ENCODE measurements at places on chromosomes 11 and 22. TPM values are rescaled to one million over a fixed set of nuclear protein-coding genes. Genes with fewer than 3 reads are reported as not detected.

Gene LRRN4CL
- 2.1 TPM for total RNA-seq

Gene PANX3
- total RNA-seq, result not detected

Gene MAJIN
- not detected for total RNA-seq

Gene TSG101
- 85.3 TPM for total RNA-seq

Gene P4HA3
- total RNA-seq, result 95.3 TPM

Gene OR4D5
- total RNA-seq, result not detected

Gene CASP5
- not detected for total RNA-seq

Gene CCDC157
- 2.2 TPM for total RNA-seq

Gene SMPD1
- total RNA-seq, result 71.1 TPM

Gene NPAS4
- not detected for total RNA-seq

Gene OR52B4
- total RNA-seq, result not detected

Gene TRIM22
- 9.3 TPM for total RNA-seq

Gene GRAP2
- total RNA-seq, result not detected

Gene PACSIN3
- 42.2 TPM for total RNA-seq

Gene C11orf98
- 87.2 TPM for total RNA-seq

Gene EIF3F
- total RNA-seq, result 559 TPM

Gene ROBO4
- total RNA-seq, result 0.80 TPM

Measured in epithelial cell of alveolus of lung (primary cell).